Right cardiac atrium (tissue), 5 donors: ENCODE measurements at places on chromosomes 1 and 21.
A peak's percentile ranks its signal among the peaks of the same experiment; 100 is the strongest.

DNA sequence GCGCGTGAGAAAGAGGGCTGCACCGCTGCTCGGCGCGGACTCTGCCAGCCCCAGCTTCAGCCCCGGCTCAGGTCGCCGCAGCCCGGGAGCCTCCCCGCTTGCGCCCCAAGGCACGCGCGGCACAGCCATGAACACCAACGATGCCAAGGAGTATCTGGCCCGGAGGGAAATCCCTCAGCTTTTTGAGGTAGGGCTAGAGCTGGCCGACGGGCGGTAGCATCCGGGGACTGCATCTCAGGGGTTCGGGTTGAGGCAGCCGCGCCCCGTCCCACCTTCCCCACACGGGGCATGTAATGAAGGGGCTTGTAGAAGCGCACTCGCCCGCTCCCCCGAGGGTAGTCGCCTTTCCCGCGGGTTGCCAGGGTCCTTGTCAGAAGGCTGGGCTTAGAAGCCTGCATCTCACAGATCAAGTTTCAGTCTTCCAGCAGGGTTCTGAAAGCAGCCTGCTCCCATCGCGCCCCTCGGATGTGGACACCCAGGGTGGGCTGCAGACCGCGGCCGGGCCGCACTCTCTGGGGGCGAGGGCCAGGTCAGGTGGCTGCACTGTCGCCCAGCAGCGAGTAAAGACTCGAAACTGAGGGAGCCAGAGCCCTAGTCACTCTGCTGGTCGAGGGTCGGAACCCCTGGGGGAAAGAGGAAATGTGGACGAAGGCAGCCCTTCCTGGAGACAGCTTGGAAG lies 507 bp downstream of the AK5 start:
- DNase-seq: no peak

DNA sequence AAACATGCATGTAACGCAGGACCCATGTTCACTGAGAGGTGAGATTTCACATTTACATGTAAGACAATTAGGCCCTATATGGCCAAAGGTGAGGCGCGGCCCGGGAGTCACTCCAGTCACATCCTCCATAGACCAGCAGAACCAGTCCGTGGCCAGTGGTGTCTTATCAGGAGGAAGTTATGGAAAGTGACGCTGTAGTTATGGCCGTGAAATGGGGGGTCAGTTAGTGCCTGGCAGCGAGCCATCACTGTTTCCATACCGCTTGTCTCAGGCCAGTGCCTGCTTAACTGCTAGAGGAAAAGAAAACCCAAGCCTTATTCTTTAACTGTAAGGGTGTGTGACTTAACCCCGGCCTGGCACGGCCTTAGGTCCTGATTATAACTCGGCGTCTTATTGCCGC lies 6.1 kb downstream of the C1orf159 start:
- peak; percentile 39 for DNase-seq

DNA sequence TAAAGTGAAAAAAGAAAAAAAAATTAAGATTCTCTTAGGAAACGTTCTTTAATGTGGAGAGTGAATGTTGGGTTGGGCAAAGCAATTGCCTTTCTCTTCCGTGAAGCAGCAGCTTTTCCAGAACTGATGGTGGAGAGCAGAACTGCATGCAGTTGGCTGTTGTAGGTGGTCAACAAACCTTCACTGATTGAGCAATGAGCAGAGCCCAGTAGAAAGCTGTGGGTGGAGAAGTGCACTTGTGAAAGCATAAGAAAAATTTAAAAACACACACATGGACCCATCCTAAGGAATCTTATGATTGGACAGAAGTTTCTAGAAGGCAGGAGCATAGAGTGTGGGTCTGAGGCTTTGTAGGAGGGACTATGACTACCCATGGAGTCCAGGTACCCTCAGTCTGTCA lies 4.5 kb downstream of the PRELP start:
- DNase-seq: no peak

DNA sequence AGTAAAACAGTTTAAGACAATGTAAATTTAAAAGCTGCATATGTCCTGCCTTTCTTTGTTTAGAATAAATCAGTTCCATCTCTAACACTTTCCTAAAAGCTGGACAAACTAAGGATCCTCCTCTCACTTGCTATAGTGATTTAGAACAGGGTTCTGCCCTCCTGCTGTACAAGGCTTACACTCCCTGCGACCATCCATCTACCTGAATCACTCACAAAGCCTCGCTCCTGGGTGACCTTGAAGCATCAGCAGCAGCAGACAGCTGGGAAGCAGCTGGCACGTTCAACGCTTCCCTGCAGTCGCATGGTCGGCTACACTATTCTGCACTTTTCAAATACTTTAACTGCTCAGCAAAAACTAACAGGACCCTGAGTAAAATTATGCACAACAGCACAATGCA lies 128.0 kb downstream of the NTPCR start:
- no peak for DNase-seq

- no peak for DNase-seq
Observed at GRCh38 chr1:19762175-19762779, 37.4 kb downstream of the TMCO4 start.

DNA sequence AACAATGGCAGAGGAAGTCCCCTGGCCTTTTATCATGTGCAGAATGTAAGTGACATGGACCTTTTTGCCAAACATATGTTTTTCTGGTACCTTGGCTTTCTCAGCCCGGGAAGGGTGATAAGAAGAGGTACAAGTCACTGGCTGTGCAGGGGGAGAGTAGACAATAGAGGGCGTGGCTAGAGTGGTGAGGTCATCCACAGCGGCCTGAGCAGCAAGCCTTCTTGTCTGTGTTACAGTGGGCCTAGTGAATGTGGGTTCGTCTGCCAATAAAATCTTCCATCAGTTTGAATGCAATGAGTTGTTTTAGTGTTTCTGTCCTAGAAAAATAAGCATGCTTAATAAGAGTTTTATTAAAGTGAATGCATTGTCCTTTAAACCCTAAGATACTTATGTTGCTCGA lies 59.0 kb upstream of the PGD start:
- peak; percentile 65 for DNase-seq

GRCh38 chr1:14738235-14738634 lies 139.8 kb downstream of the KAZN start:
- no peak for DNase-seq

DNA sequence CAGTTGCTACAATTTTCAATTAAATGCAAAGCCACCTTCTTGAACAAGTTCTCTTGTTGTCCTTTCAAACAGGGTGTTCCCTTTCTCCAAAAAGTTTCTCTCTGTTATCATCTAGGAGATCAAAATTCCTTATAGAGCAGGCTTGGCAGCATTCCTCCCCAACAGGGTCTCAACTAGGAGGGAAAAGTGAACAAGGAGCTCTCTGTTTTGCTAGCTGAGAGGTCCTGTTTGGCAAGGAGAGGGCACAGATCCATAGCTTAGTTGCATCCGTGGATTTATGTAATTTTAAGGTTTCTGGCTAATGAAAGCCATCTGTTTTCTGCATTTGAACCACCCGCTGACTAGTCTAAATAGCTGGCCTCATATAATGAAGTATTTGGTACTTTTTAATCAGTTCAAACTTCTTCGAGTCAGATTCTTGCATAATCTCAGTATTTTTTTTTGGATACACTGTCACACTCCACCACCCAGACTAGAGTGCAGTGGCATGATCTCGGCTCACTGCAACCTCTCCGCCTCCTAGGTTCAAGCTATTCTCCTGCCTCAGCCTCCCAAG lies 54.0 kb downstream of the APP start:
- no peak for DNase-seq

GRCh38 chr1:22043198-22043769 lies 9.2 kb upstream of the CDC42 start:
- DNase-seq: no peak

- DNase-seq: no peak
Observed at GRCh38 chr1:185388346-185388745, 71.3 kb upstream of the IVNS1ABP start.

DNA sequence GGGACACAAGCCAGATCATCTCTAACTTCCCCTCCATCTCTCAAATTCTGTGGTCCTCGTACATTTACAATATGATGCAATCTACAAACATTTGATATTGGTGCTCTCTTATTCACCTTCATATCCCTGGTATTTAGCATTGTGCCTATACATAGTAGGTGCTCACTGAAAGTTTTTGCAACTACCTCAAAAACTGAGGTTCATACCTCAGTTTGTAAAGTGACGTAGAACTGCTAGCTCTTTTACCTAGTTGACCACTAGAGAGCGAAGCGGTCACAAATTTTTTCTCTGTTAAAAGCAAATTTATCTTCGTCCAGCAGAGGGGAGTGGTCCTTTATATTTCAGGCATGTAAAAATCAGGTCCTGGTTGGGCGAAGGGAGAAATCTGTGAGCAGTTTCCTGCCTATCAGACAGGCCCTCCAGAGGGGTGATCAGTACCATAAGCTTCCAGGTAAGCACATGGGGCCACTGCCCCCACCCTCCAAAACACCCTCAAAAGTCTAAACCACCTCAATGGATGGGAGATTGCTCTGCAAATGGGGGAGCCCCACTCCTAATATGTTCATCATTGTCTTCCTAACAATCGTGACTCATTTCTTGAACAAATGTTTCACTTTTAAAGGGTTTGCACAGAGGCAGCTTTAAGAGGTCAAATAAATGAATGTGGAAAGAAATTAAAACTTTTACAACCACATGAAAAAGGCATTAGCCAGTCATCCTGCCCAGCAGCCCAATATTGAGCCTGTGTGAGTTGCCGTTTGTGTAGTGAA lies 10.6 kb upstream of the HLCS start:
- DNase-seq: no peak

GRCh38 chr1:225517697-225518096 lies 89.9 kb upstream of the LBR start:
- DNase-seq: no peak

- DNase-seq: no peak
Observed at GRCh38 chr1:248851390-248851789, 7.5 kb downstream of the ZNF692 start.

- DNase-seq: no peak
Observed at GRCh38 chr21:16159213-16159970, 429.6 kb downstream of the USP25 start.

DNA sequence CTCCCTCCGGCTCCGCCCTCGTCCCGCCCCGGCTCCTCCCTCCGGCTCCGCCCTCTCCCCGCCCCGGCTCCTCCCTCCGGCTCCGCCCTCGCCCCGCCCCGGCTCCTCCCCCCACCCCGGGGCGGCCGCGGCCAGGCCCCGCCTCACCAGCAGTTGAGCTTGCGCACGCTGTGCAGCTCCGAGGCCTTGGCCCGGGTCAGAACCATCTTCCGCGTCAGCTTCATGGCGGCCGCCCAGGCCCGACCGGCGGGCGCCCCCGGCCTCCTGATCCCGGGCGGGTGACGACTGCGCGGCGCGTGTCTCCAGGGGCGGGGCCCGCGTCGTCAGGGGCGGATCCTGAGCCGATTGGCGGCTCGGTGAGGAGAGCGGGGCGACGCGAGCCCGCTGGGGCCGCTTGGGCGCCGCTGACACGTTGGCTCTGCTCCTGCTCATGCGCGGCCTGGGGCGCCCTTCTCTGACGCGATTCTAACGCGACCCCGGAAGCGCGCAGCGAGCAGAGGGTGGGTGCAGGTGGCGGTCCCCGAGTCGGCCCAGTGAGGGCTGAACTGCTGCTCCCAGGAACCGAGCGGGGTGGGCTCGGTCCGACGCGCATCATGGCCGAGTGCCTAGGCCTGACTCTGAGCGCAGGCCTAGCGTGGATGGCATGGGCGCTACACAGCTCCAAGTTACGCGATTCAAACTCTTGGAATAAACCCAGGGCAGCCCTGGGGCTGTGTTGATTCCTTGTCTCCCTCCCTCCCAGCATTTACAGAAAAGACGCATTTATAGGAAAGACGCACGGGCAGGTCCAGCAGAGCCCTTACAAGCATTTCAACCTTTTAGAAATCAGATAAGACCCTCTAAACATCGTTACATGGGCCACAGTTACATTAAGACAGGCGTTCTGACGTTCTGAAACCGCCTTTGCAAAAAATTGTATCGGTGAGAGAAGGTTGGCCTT lies at the start of gene CFAP410:
TSS of gene CFAP410 (minus strand) at position 420 of the 940 bp plus-strand sequence. CDS start at position 224, 196 bp downstream.
- peak; percentile 95 for DNase-seq

GRCh38 chr1:201443747-201444146 lies 22.2 kb upstream of the TNNI1 start:
- DNase-seq: no peak

DNA sequence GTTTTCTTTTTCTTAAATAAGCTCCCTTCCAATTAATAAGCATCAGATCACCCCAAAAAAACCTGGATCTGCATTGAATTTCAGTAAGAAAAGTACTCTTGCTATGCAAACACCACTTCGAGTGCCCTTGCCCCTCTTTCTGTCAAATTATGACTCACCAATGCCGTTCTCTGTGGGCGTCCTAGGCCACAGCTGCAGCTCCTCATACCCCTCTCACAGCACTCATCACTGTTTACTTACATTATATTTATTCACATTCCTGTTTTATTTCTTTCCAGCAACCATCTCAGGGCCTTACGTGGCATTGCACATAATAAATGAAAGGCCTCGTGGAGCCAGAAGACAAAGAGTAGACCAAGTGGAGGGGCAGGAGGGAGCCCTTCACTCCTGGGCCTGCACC lies 99.1 kb upstream of the CTTNBP2NL start:
- no peak for DNase-seq

- DNase-seq: no peak
Observed at GRCh38 chr1:229241390-229241789, 29.5 kb upstream of the RAB4A start.

- DNase-seq: no peak
Observed at GRCh38 chr1:188719735-188720134, 1757.9 kb downstream of the BRINP3 start.

DNA sequence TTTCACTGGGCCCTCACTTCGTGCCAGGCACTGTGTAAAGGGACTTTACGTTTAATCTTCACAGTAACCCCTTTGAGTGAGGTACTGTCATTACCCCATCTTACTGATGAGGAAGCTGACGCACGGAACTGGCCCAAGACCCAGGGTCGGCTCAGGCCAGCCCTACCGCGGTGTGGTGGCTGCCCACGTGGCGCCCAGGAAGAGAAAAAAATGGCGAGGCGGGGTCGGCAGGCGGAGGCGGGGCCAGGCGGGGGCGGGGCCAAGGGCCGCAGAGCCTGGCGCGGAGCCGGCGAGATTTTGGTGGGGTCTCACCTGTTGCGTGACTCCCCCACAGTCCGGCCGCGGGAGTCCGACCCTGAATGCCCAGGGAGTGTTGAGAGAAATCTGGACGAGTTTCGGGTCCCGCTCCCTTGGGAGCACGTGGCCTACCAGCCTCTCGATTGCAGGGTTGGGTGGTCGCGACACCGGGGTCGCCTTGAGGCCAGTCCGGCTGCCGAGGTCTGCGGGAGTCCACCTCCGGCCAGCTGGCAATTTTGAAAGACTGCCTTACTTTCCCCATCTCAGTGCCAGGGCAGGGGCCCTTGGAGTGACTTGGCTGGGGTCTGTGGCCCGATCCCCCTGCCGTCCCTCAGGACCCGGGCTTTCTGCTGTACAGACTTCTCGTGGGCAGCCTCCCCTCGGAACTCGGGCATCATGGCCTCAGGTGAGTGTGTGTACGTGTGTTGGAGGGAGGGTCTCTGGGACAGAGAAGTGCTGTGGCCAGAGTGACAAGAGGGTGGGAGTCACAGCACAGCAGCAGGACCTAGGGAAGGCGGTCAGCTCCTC lies at the start of the genes AMPD2 and GNAT2:
TSS of gene AMPD2 (plus strand) at position 262 of the 825 bp plus-strand sequence. CDS start 1,339 bp downstream, outside the sequence.
TSS of gene GNAT2 (minus strand) at position 41 of the 825 bp plus-strand sequence. CDS start 6,746 bp downstream, outside the sequence.
- DNase-seq: peak; percentile 88
